ENCODE measurements at places on chromosomes 6 and 20.

DNA sequence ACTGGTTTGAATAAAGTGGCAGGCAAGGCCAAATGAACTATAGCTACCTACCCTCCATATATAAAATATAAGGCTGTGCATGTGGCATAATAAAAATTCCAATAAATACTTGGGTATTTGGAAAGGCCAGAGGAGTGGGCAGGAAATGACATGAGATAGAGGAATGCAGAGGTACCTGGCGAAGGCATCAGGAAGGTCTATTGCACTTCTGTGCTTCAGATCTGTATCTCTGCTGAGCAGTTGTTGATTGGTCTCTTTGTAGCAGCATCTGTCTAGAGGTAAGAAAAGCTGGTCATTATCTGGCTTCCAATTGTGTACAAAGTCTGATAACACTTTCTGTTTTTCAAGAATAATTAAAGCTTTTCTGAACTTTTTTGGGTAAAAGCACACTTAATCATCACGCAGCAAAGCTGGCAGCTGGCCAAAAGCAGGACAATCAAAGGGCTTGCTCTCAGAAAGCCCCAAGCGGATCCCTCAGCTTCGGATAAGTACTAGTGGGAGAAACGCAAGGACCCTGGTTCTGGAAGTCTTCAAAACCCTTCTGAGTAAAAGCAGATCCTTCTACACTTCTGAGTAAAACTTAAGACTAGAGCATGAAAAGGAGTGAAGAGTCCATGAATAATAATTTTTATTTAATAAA, 120.1 kb upstream of the TCF21 start:
- DNase-seq, result no peak

DNA sequence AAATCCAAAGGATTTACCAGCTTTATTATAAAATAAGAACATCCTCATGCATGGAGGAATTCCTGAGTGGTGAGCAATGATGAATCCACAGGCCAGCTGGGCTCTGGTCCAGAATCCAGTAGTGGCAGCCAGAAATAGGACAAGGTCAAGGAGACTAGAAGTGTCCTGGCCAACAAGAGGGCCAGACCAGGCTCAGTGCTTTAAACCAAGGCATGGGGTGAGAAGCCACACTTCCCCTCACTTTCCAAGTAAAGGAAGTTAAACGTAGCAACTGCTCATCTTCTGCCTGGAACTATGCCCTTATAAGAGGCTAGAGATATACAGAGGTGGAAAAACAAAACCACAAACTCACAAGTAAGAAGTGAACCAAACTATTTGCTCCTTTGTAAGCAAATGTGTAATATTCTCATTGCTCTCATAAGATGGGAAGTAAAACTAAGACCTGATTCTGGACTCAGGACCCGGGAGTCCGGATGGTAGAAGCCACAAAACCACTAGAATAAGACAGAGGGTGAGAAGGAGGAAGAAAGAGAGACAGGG, 253.2 kb downstream of the UST start:
- no peak for DNase-seq

- no peak for DNase-seq
Measured at GRCh38 chr20:1792274-1792673, 102.9 kb upstream of the SIRPA start.

DNA sequence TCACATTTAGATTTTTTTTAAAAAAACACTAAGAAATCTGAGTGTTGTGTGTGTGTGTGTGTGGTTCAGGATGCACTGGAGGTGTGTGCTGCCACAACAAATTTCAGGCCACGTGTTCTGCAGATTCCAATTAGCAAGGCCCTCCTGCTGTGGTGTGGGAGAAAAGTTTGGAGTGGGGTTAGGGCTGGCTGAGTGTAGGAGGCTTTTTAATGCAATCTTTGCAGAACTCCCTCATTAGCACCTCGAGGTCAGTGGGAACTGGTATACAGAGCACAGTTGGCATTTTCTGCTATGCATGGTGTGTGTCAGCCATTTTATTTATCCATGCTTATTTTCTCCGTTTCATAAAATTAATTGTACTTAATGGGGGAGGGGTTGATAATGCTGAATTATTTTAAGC, 187.6 kb downstream of the SOX4 start:
- DNase-seq, result peak; percentile 19

DNA sequence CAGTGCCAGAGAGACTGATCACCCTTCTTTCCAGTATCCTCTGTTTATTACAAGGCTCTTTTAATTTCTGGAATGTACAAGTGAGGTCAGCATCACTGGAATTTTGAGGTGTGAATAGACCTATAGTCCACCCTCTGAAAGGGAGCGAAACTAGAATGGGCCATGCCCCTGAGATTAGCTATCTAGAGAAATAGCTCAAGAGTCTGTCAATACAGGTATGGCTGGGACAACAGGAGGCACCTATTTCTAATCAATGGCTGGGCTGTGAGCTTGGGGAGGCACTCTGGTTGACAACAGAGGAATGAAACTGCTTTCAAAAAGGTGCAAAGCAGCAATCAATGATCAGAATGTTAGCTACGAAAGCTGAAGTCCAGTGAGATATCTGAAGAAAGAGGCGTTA, 17.3 kb upstream of the CITED2 start:
- DNase-seq, result no peak

- no peak for DNase-seq
Measured at GRCh38 chr6:118719351-118720124, 68.1 kb upstream of the CEP85L start.

GRCh38 chr20:46804126-46804525, 90.5 kb upstream of the EYA2 start:
- peak; percentile 76 for DNase-seq

DNA sequence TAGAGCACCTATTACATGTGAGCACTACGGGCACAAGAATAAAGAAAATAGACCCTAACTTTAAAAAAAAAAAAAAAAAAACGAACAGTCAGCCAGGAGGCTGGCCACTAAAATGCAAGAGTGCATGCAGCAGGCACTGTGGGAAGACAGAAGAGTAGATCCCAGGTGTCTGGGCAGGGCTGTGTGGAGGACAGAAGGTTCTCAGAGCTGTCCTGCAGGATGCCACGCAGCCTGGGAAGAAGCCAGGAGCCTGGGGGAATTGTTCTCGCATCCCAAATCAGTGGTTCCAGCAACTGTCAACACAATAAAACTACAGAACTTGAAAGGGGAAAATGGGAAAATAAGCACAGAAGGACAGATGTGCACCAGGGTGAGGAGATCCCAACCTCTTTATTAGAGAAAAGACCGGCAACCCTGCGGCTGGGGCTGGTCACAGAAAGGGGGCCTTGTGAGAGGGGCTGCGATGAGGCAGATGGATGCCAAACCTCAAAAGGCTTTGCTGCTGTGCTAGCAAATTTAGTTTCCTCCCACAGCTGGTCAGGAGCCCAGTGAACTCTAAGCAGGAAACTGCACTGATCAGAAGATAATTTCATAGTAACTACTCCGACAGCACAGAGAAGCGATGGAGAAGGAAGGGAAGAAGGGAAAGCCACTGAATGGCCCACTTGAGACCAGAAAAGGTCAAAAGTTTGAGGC, 30.9 kb downstream of the MAP3K5 start:
- DNase-seq, result no peak

GRCh38 chr20:460180-460579, 2.2 kb downstream of the TBC1D20 start:
- DNase-seq, result no peak

DNA sequence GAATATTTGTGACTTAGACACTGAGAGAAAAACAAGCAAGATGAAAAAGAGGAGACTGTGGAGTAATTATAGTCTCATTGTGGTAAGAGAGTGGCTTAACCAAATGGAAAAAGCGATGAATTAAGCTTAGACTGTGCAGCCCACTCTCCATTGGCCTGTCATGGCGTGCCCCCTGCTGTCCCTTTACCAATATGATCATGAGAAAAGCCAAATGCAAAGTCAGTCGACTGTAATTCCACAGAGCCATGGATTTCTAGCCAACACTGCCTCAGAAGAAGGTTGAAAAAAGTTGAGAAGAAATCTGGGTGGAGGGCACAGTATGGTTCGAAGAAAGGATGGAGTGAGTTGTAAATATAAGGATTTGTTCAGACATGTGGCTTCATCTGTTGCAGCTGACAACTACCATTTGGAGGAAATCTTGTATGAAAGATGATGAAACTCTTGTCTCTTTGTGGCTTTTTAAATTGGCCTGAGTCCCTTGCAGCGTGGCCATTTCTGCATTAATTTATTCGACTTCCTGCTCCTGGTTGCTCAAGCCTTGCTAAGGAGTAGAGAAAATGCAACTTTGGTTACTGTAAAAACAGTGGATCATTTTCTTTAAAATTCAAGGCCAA, 251.4 kb downstream of the DOK5 start:
- DNase-seq, result peak; percentile 18

- DNase-seq, result no peak
Measured at GRCh38 chr20:2519115-2519809, 10.5 kb upstream of the ZNF343 start.

DNA sequence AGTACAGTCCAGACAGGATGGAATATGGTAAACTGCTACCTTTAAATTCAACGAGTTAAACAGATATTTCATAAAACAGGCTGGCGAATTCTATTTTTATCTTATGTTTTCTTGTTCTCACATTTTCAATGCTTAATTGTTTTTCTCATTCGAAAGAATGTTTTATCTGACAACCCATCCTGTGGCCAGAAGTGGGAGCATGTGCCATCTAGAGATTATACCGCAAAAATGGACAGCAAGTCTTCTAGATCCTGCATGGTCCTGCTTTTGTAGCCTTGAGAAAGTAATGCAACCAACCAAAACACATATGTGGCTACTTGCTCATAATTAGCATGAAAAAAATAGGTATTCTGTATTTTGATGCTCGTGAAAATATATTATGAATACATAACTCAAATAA, 30.7 kb downstream of the TUBB2B start:
- DNase-seq, result no peak

DNA sequence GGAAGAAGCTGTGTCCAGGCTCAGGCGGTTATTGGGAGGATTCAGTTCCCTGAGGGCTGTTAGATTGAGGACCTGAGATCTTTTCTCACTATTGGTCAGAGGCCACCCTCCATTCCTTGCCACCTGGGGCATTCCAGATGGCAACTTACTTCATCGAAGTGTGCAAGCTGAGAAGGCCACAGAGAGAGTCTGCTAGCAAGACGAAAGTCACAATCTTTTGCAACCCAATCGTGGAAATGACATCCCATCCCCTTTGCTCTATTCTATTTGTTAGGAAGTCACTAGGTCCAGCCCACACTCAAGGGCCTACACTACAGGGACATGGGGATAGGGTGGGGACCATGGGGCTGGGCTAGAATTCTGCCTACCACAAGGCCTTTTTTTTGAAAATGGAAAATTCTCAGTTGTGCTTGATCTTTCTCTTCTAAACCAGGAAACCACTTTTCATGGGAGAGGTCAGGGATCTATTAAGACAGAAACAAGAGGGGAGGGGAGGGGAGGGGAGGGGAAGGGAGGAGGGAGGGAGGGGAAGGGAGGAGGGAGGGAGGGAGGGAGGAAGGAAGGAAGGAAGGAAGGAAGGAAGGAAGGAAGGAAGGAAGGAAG, 217.2 kb downstream of the BCAS1 start:
- DNase-seq, result peak; percentile 57

- DNase-seq, result no peak
Measured at GRCh38 chr6:32741031-32741960, at the start of gene HLA-DQA2. HLA-DQA2 (plus strand) TSS chr6:32741391; CDS start chr6:32741444, 53 bp downstream.

- DNase-seq, result no peak
Measured at GRCh38 chr6:168342636-168343035, 23.1 kb upstream of the DACT2 start.

GRCh38 chr6:168050881-168051586, 28.0 kb downstream of the FRMD1 start:
- DNase-seq, result no peak

DNA sequence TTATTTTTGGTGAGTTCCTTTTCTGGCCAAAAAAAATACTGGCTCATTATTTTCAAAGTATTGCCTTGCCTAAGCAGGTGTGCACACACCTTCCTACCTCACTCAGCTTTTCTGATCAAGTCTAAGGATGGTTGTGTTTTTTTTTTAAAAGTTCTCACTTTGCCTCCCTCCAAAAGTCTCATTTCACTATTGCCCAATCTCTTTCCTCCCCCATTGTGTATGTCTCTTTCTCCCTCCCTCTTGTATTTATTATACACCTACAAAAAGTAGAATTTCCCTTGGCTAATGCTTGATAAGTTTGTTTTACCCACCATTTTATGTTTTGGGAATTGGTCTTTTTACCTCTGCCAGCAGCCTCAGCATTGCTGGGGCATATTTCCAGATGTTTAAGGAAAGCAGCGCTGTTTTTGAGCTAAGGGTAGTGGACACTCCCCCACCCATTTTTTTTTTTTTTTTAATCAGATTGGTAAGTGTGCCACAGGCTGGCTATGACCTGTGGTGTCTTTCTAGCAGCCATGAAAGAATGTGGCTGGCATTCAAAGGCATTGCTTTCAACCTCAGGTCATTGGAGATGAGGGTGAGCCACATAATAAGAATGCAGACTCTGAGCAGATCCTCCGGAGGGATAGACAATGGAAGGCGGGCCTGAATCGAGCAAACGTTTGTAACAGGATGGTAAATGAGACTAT, 668.6 kb downstream of the UTRN start:
- DNase-seq, result no peak

GRCh38 chr20:23995905-23996666, 7.5 kb upstream of the GGTLC1 start:
- DNase-seq, result peak; percentile 38

DNA sequence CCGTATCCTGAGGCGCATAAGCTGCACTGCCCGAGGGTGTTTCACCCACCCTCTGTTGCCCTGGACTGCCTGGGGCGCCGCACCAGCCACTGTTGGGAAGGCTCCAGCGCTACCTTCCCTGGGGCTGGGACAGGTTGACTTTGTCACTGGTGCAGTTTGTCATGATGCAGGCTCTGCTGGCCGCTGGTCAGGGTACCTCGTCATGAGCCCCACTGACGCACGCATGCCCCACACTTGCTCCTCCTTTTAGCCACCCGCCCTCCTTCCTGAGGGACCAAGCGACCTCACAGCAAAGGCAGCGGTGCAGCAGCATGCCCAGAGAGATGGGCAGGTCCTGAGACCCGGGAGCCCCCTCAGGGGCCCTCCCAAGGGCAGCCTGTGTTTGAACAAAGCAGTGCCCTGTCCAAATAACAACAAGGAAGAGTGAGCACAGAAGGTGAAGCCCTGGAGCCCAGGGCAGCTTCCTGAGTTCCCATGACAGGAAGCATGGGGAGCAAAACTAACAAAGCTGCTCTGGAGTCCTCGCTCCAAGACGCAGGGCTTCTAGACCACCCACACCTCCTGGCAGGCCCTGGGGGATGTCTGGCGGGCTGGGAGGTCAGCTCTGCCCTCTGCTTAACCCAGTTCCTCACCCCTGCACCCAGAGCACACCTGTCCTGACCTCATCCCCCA, 50.1 kb upstream of the SMOC2 start:
- no peak for DNase-seq

- DNase-seq, result no peak
Measured at GRCh38 chr6:112626468-112627082, 279.4 kb downstream of the RFPL4B start.

DNA sequence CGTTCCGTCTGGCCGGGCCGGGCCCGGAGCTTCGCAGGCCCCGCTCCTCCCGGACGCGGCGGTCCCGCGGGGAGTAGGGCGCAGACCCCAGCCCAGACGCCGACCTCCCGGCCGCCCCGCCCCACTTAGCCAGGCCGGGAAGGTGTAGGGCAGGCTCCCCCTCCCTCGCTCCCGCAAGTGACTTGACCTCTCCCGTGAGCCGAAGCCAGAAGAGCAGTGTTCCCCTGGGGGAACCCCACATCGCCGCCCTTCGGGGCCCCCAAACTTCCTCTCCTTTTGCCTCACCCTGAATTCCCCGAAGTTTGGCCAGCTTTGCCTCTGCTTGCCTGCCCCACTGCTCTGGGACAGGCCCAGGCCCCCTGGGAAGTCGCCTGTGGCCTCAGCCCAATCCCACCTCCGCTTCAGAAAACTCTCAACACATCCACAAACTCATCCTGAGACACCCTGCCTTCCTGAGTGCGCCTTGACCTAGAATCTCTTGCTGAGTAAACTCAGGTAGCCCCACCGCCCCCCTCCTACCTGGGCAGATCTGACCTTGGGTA, 524 bp upstream of the NOL4L start:
- no peak for DNase-seq

- DNase-seq, result no peak
Measured at GRCh38 chr6:130517444-130517931, 151.7 kb downstream of the TMEM200A start.
